Activated CD8-positive, alpha-beta memory T cell treated with anti-CD3 and anti-CD28 coated beads for 1 hour (primary cell): ENCODE measurements at places on chromosomes 7 and 10.

DNA sequence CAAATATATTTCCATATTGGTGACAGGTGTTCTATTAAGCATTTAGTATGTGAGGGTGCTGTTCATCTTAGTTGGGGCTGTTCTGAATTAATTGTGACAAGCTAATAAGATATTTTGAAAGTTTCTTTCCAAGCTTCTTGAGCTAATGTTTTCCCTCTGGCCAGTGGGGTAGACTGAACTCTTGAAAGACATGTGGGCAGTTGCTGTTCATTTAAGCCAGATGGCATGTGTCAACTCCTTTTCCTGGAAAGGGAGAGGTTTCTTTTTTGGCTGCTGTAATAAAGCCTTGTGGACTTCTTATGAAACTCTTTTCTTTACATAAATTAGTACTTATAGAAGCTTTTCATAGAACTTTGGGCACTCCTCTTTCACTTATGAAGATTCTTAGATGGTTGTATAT is 21.7 kb downstream of the RAB18 start:
- no peak for DNase-seq

DNA sequence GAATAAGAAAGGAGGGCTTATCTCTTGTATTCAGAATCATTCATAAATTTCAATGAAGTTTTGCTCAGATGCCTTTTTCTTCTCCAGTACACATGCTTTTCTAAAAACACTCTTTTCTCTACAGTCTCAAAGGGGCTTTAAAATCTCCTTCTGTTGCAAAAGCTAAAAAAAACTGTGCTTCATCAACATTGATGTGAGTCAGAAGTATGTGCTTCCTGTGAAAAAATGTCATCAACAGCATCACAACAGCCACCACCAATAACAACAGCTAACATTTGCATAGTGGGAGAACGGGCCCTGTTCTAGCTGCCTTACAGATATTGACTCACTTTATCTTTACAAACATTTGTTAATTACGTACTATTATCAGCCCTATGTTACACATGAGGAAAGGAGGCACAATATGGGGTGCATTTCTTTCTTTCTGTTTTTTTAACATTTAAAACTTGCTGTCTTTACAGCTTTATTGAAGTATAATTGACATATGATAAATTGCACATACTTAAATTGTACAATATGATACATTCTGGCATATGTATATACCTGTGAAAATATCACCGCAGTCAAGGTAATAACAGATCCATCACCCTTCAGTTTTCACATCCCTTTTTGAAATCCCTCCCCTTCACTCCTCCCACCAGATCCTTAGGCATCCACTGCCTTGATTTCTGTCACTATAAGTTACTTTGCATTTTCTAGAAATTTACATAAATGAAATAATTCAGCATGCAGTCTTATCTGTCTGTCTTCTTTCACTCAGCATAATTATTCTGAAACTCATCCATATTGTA is 1605.4 kb upstream of the LRRTM3 start:
- no peak for DNase-seq

DNA sequence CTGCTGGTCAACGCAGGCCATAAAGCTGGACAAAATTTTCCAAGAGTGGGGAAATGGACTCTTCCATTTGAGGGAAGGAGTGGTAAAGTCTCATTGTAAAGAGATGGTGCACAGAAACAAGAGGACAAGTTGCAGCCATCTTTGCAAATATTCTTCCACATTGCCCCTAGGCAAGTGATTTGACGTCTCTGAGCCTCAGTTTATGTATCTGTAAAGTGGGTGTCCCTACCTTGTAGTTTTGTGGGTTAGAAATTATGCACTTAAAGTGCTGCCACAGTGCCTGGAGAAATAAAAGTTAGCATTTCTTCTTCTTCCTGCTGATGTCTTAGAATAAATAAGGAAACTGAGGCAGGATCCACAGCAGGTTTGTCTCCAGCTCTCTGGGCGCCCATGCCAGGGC is 12.1 kb downstream of the ADAMTS14 start:
- no peak for DNase-seq

DNA sequence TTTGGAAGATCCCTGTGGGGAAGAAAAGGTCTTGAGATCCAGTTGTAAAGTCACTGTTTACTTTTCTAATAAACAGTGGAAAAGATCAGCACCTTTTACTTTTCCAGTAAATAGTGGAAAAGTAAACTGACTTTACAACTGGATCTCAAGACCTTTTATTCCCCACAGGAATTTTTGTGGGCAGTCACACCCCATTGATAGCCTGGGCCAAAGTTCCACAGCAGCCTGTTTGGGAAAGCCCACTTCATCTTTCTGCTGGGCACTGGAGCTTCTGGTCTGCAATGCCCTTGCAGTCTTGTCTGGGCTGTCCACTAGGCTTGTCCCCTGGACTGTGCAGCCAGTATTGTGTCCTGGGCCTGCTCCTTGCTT is 50.2 kb downstream of the ADCY1 start:
- DNase-seq: no peak

DNA sequence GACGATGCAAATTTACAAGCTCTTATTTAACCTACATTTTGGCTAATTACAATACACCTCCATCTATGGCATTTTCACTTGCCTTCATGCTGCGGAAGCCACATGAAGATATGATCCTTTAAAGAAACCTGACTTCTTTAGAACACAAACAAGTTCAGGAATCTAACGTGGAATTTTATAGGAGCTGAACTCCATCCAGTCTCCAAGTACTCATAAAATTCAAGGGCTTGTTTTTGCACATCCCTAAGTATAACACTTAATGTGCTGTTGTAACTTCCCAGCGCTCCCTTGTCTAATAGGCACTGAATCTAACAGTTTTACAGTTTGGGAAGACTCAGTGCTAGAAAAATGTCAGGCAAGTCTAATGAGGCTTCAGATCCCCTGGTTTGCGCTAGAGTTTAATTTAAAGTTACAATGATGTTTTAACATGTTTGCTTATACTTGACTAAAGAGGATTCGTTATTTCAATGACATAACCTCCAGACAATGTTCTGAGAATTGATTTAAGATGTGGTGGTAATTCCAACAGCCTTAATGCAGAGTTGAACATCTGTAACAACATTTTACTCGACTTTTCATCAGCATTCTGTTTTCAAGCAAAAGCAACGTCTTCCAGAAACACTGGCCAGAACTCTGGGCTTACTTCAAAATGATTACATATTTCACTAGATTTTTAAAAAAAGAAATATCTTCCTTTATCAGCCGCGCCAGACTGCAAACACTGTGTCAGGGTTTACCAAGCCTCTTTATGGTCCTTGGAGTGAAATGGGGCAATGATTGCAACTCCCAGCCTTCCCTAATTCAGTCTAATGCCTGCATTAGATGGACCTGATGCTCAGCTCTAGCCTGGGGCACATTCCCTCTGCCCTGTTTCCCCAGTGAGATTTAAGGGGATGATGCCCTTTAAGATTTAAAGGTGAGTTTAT is 664.3 kb downstream of the KCNMA1 start:
- no peak for DNase-seq

GRCh38 chr10:4568731-4569130 is 257.3 kb upstream of the AKR1E2 start:
- no peak for DNase-seq

DNA sequence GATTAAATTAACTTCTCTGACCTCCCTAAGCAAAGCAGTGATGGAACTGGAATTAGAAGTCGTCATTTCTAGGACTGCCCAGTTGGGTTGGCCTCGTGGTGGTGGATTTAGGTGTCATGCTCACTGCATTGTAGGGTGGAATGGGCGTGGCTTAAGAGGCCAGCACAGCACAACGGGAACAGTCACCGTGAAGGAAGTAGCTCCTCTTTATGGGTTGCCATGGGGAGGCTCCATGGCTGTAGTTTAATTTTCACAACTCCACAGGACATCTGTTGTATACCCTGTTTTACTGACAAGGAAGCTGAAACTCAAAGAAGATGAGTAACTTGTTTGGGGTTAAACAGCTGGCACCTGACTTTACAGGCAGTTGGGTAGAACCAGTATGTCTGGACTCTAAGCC is 208.3 kb downstream of the CELF2 start:
- DNase-seq: peak; percentile 34

- DNase-seq: no peak
These were observed 183.9 kb downstream of the EBF3 start for GRCh38 chr10:129780198-129780597.

DNA sequence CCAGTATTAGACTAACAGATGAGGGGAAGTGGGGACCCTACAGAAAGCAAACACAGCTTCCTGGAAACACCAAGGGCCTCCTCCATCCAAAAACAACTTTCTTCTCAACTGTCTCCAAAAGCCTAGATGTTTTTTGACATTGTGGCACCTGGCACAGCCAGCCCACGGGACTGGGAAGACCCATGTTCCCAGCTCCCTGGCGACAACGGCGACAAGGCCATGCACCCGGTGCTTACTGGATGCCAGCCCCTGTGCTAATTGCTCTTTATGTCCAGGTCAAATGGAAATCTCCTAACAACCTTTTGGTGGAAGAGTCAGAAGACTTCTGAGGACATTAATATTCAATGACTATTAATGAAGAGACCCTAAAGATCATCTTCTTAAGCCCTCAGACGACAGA is 7.1 kb downstream of the FGFR2 start:
- no peak for DNase-seq

DNA sequence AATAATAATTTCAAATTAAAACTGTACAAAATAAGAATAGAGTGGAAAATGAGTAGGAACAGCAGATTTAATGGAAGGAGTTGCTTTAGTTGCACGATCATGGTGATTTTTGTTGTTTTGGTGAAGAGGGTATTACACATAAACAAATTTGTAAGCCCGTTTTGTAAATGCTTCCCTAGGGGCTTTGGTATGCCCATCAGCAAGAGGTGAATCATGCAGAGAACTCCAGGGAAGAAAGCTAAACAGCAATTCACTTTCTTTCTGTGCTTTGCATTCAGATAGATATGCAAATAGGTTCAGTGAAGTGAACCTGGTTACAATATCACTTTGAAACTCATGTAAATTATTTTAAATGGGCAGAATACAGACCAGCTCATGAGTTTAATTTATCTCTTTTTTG is 422.2 kb upstream of the MTPN start:
- DNase-seq: no peak

DNA sequence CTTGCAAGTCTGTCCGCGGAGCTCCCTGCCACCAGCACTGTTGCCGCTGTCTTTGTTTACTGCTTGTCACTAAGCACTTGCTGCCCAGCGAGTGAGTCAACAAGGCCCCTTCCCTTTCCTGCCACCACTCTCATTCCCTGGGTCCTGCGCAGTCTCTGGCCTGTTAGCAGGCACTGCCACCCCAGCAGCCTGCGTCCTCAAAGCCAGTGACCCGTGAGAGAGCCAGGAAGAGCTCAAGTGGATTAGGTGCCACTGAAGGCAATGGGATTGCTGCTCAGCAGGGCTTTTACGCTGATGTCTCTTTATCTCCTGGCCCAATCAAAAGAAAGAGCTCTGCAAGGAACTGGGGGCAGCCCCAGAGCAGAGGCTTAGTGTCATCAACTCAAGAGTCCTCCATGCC is at the start of gene FRMPD2:
Gene FRMPD2 (minus strand): TSS at position 61 of the 400 bp plus-strand sequence. CDS start 129 bp downstream, outside the sequence.
- no peak for DNase-seq

DNA sequence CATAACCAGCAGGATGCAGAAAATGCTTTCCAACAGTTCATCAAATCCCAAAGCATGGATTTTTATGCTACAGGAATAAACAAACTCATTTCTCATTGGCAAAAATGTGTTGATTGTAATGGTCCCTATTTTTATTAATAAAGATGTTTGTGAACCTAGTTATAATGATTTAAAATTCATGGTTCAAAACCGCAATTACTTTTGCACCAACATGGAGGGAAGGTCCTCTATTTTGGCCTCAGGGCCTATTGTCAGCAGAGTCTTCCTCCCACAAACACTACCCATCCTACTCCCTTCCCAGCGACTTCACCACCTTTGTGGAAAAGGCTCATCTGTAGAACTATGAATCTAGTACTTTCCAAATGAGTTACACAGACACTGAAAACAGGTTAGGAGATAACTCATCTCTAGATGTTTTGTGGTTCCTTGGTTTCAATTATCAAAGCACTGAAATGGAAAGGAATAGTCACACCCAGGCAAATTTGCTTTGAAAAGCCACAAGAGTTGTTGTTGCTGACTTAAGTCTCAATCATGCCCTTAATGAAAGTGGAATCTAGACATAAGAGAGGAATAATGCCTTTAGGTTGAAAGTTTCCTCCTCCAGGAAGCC is 59.4 kb upstream of the FRMD4A start:
- DNase-seq: no peak

GRCh38 chr7:93120592-93121549 is 3.1 kb upstream of the SAMD9 start:
- no peak for DNase-seq

- DNase-seq: no peak
These were observed 48.6 kb upstream of the CNPY1 start for GRCh38 chr7:155594961-155595366.

DNA sequence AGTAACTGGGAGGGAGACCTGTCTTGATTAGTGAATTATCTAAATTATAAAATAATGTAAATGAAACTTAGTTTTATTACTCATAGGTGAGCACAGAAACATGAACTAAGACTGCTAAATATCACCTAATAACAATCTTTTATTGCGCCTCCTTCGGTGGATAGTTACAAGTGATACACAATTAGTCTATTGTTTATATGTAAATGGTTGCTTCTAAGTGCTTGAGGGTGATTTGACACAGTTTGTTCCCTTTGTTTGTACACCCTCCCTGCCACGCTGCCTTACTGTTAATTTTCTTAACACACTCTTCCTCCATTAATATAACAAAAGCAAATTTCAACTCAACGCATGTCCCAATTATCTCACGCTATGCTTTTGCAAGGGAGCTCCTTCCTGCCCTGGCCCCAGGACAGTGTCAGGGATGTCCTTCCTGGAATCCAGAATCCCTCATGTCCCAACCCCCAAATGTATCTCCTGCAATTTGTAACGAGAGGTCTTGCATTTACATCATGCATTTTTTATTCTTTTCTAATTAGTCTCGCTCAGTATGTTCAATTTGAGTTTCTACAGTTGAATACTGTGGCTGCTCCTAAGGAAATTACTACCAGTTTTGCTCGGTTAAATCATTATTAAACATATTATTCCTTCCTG is 4.2 kb downstream of the NPSR1 start:
- DNase-seq: no peak

DNA sequence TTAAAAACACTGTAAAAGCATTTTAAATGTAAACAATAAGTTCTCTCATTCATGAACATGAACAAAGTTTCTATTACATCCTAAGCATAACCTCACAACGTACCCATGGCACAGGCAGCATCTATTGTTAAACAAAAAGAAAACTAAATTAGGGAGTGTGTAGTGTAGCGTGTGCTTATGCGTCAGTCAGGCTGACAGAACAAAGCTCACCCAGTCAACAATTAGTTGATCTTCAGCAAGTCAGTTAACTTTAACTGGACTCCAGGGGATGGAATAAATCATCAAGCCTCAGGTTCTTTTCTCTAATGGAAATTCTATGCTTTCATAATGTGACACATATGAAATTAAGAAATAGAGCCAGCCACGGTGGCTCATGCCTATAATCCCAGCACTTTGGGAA is 91.6 kb upstream of the ODAD2 start:
- DNase-seq: no peak

DNA sequence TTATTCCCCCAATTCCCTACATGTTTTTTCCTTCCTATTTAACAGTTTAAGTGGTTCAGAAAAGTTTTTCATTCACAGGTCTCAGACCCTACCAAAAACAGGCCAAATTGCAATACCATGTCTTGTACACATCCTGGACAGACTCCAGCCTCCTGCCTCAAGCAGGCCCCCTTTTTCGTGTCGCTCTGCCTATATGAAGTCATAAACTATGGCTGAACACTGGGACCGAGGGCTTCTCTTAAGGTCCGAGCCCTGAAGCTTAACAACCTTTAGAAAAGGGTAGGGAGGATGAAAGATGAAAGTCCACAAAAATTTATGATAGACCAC is 1.4 kb downstream of the FBXW4 start:
- DNase-seq: no peak
